CMK (cell line): ENCODE measurements at places on chromosomes 1 and 21.

DNA sequence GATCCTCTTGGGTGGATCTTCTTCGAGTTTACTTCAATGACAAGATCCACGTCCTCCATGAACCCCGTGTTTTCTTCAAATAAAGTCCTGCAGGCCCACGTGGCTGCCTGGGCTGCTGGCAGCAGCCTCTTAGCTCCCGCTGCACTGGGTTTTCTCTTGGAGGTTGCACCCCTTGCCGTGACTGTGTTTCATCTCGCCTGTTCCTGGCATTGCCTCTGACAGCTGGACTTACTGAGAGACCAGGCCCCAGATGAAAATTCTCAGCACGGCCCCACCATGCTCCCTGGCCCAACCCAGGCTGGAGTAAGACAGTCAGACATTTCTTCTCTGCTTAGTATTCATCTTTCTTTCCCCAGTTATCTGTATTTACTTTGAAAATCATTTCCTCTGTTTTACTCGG is 274.8 kb upstream of the RUNX1 start:
- DNase-seq = no peak

DNA sequence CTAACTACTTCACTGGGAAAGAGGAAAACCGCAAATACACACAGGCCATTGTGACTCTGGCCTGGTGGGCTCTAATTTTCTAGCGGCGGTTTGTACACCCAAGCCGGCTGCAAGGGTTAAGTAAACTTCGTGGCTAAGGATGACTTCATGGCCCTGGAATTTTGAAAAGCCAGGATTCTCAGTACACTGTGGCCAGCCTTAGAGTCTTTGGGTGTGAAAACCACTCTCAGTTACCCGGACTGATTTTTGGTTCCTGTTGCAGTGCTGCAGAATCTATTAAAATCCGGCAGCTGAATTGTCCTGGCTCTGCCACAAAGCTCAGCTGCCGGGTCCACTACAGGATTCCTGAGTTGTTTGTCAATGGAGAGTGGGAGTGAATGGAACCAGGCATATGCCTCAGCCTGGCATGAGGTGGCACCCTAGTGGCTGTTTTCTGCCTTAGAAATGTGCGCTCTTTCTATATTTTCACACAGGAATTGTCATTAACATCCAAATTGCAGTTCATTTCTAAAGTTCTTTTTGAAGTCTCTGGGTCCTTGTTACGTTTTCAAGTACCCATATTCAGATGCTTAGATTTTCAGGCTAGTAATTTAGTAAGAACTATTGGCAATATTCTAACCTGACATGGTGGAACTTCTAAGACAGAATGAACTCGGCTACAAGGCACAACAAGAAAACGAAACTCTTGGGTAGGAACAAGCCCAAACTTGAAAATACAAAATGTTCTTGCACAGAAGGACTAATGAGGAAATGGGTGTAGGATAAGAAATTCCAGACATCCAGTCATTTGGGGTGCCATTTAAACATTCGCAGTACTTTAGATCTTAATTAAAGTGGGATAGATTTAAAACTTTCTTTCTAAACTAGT is 255.9 kb downstream of the NFIA start:
- no peak for DNase-seq

DNA sequence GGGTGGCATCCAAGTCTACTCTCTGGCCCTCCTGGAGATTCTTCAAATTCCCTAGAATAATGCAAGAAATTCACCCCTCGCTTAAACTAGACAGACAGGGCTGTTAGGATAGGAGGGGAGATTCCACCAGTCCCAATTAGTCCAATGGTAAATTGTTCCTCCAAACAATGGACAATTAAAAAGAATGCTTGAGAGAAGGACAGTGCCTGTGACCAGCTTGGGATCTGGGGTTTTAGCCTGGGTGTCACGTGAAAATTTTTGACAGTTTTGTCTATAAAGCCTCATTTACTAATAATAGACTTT is 177.7 kb upstream of the RAB4A start:
- no peak for DNase-seq

DNA sequence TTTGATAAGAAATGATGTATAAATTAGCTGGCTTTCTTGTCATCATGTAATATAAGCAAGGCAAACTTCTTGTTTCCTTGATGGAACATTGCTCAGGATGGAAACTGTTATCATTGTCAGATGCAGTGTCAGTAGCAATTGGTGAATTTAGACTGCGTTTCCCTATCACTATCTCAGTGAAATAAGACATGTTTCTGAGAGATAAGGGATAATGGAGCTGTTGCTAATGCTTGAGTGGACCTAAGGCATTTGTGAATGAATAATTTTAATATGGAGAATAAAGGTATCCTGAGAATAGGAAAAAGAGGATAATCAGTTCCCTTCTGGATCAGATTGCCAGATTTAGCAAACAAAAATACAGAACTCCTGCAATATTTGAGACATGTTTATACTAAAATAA is 160.9 kb downstream of the HLX start:
- peak; percentile 61 for DNase-seq

- DNase-seq = no peak
These were observed 133.2 kb upstream of the KCNJ15 start for GRCh38 chr21:38123626-38124025.

DNA sequence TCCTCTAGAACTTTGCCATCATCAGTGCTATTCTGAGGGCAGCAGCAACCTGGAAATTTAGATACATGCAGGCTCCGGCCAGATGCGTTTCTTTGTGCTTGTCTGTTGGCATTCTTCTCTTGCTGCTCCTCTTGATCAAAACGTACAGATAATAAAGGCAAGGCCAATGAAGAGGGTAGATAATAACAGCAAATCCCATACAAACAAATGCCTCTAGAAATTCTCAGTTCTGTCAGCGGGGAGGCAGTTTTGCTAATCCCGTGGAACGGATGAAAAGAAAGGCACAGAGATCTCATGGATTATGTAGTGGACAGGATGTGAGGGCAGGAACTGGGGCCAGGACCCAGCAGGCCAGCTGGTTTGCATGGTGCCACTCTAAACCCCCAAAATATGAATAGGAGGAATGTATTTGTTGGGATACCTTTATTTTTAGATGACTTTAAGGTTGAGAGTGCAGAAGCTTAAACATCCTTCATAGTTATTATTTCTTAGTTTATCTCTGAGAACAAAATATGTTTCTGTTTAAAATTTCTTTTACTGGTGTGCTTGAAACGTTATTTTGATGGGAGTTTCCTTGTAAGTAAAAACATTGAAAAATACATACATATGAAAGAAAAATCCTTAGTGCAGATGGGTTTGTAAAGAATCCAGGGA is 1.5 kb downstream of the ITSN1 start:
- no peak for DNase-seq

DNA sequence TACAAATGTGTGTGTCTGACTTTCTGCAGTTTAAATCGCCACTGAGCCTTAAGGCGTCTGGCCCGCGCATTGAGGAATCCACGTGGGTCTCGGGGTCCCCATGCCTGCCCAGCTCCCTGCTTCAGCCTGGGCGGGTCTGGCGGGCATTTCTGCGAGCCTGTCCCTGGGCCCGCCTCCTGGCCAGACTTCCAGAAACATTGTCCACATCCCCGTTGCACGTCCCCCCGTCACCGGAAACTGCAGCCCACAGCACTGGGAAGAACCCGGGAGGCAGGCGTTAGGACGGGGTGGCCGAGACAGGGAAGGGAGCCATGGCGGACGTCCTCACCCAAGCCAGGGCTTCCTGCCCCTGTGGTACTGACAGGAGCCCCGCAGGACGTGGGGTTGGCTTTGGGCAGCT is 113.1 kb upstream of the COL6A1 start:
- DNase-seq = no peak

DNA sequence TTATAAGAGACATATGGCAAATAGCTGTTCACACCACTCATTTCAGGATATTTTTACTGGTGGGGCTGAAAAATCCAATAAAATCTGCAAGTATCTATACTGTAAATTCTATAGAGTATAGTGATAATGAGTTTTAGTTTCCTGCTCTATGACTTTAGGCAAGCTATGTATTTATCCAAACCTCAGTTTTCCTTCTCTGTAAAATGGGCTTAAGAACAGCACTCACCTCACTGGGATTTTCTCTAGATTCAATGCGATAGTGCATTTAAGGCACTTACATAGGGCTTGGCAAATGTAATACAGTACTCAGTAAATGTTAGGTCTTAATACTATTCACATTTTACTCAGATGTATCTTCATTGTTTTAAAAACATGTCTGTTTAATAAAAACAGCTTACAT is 168.7 kb downstream of the ATG4C start:
- no peak for DNase-seq

DNA sequence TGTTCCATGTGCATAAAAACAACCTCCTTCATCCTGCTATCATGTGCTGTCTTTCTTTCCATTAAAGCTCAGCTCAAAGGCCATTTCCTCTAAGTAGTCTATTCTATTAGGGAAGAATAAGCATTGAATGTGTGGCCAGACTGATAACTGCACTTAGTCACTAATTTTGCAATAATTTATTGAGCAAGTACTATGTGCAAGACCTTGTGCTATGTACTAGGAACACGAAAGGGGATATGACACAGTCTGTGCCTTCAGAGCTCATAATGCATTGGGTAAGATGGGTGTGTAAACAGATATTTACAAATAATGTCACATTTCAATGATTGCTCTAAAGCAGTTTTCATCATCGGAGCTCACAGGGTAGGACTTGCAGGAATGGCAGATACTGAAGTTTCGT is 54.2 kb downstream of the NMNAT2 start:
- no peak for DNase-seq

DNA sequence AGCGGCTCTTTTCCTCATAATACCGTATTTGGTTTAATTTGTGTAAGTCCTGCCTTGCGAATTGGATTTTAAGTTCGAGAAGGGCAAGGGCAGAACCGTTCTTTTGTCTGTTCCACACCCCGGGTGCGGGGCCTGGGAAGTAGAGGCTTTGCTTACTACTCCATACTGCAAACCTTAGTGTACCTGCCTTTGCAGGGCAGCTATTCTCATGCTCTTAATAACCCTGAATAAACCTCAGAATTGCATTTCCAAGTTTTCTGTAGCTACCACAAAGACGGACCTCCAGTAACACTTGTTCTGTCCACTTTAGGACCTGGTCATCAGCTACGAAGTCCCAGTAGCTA is 657 bp upstream of the HNRNPU start:
- no peak for DNase-seq

- no peak for DNase-seq
These were observed 117.8 kb downstream of the SETD4 start for GRCh38 chr21:35942211-35943144.

- no peak for DNase-seq
These were observed 87.6 kb downstream of the PTPRC start for GRCh38 chr1:198726455-198726854.

- DNase-seq = no peak
These were observed 10.9 kb downstream of the VAV3 start for GRCh38 chr1:107954126-107954525.

DNA sequence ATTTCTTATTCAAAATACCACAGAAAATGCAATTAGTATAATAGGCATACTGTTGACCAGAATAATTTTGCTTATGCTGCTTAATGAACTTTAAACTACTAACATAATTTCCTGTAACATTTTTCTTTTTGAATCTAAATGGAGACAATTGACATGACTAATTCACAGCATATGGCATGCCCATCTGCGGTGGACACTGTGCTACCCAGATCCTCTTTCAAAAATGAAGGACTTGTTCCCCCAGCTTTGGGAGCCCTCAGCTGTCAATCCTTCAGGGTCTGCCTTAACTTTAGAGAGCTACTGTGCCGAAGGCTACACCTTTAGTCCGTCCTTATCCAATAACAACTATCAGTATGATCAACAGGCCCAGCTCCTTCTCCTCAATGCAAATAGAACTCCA is 789.0 kb downstream of the PLA2G4A start:
- DNase-seq = no peak

DNA sequence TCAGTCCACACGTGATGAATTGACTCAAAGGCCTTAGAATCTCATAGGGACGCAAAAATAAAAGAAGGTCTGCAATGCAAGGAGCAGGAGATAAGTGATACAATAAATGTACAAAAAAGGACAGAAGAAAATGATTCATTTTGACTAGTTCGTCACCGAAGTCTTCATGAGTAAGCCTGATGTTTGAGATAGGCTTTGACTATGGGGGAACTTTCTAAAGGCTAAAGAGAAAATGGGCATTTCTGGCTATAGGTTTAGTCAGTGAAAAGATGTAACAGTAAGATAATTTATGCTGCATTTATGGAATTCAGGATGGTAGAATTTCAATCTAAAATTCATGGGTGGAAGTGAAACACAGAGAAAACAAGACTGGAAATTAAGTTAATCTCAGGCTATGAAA is 163.0 kb downstream of the ADGRL4 start:
- no peak for DNase-seq

- DNase-seq = no peak
These were observed 148.5 kb upstream of the KCNK2 start for GRCh38 chr1:214934045-214934444.

- DNase-seq = no peak
These were observed 66.1 kb downstream of the CD2 start for GRCh38 chr1:116820369-116820768.
